ENCODE measurements at places on chromosomes 5 and 9. TPM values are rescaled to one million over a fixed set of nuclear protein-coding genes. Genes with fewer than 3 reads are reported as not detected.

- no peak for DNase-seq
Observed at GRCh38 chr5:78698191-78698791, 49.7 kb upstream of the LHFPL2 start.

- DNase-seq, result no peak
Observed at GRCh38 chr9:100074093-100074492, 24.7 kb downstream of the ERP44 start.

GRCh38 chr5:80168388-80169028 lies 87.3 kb downstream of the SERINC5 start:
- DNase-seq, result no peak

DNA sequence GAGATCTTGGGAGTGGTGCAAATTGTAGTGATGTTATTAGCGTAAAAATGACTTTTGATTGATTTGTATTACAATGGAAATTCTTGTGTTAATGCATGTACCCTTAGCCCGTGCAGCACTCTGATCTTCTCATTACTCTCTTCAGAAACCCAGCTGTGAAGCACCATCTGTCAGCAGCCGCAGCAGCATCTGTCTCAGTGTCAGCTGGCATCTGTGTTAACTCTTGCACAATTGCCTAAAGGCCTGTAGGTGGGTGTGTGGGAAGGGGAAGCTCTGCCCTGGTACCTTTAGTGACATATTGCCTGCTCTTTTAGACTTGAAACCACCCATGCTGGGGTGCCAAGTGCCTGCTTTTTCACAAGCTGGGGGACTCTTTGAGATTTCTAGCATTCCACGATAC lies 101.3 kb downstream of the FBXL7 start:
- no peak for DNase-seq

GRCh38 chr9:34612788-34613390 lies 992 bp upstream of the RPP25L start:
- peak; percentile 84 for DNase-seq

GRCh38 chr5:27062451-27062850 lies 24.1 kb upstream of the CDH9 start:
- DNase-seq, result no peak

DNA sequence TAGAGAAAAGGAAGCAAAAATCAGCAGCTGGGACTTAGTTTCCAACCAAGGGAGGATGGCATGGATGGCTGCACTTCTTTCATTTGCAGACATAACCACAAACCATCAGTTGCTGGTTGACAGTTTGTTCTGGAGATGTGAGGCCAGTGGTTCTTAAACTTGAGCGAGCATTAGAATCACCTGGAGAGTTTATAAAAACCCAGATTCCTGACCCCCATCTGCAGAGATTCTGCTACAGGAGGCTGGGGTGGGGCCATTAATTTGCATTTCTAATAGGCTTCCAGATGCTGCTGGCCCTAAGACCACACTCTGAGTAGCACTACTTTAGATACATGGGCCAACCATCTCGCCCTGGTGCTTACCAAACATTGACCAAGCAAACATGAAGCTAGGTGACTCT lies 60.8 kb downstream of the MARCHF3 start:
- DNase-seq, result no peak

The CCNO gene
- polyA plus RNA-seq, result not detected

DNA sequence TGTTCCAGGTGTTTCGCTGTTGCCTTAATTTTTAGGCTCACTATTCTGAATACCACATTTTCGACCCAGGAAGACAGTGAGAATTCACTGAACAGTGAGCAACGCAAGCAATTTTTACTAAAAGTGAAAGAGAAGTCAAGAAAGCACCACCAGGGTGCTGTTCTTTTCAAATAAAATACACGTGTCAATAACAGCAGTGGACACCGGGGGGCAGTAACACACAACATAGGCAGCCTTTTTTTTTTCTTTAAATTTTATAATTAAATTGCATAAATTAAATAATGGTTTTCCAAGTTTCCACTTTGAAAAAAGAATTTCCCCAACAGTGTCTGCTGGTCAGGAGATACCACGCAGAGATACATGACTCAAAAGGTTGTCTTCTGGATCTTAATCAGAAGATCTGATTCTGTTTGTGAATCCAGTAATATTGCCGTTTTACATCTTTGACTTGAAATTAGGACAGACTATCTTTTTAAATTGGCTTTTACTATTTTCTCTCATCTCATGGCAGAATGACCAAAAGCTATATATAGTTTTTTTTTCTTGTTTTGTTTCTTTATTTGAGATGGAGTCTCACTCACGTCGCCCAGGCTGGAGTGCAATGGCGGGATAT lies 47.1 kb upstream of the SH3GL2 start:
- DNase-seq, result peak; percentile 59

- peak; percentile 77 for DNase-seq
Observed at GRCh38 chr9:87684627-87685219, 41.2 kb upstream of the CTSL start.

DNA sequence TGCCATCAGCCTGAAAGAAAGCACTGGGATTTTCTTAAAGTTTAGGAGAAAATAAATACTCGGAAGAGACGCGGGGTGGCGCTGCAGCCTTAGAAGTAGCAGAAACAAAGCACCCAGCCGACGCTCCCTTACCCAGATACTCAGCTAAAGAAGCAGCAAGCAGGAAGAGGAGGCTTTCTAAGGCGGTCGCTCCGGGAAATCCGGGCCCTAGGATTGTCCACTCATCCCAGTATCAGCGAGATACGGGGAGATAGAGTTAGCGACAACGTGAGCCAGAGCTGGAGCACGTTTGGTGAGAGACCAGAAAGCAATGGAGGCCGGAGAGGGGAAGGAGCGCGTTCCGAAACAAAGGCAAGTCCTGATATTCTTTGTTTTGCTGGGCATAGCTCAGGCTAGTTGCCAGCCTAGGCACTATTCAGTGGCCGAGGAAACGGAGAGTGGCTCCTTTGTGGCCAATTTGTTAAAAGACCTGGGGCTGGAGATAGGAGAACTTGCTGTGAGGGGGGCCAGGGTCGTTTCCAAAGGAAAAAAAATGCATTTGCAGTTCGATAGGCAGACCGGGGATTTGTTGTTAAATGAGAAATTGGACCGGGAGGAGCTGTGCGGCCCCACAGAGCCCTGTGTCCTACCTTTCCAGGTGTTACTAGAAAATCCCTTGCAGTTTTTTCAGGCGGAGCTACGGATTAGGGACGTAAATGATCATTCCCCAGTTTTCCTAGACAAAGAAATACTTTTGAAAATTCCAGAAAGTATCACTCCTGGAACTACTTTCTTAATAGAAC lies at the start of gene PCDHB2:
PCDHB2 (plus strand) TSS at position 135 of the 782 bp plus-strand sequence; CDS start at position 311, 176 bp downstream.
- peak; percentile 42 for DNase-seq

The OR1J2 gene
- not detected for polyA plus RNA-seq

- DNase-seq, result no peak
Observed at GRCh38 chr9:122567901-122568300, 15.0 kb downstream of the OR1N2 start.

- DNase-seq, result peak; percentile 29
Observed at GRCh38 chr5:943918-944620, 51.4 kb downstream of the TRIP13 start.

The CDHR2 gene
- polyA plus RNA-seq, result 0.02 TPM

- no peak for DNase-seq
Observed at GRCh38 chr5:140162275-140162674, 12.7 kb upstream of the CYSTM1 start.

DNA sequence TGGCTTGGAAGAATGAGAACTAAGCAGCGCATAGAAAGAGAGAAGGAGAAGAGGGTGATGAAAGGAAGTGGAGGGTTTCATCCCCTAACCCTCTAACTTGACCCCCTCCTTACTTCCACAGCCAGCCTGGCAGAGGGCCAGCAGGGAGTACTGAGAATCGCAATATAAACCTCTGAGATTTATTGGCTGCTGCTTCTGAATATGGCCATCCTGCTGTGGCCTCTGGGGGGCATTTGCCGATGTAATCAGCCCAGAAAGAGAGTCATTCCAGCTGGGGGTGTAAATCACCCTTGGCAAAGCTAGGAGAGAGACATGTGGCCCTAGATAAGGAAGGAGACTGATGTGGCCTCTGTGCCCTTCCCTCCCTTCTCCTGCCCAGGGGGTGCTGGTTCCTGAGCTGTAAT lies 960 bp upstream of the GFRA3 start:
- DNase-seq, result peak; percentile 89

GRCh38 chr5:111389390-111390082 lies 122.8 kb downstream of the STARD4 start:
- no peak for DNase-seq

Measured in SK-N-SH (cell line).